ENCODE measurements at places on chromosomes 16 and 17.

DNA sequence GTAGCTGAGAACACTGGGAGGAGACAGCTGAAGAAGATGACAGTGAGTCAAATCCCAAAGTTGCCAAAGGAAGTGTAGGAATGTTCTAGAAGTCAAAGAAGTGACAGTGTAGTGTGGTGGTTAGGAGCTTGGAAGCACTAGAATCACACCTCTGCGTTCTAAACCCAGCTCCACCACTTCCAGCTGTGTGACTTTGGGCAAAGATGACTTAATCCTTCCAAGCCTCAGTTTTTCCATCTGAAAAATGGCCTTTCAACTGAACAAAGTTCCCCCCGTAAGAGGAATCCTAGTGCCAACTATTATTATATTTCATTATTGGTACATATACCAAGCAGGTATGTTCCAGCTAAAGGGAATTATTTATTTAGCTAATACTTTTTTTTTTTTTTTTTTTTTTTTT, 56.0 kb downstream of the IQCK start:
- DNase-seq = no peak

GRCh38 chr17:35612924-35613521, 25.9 kb downstream of the AP2B1 start:
- DNase-seq = no peak

DNA sequence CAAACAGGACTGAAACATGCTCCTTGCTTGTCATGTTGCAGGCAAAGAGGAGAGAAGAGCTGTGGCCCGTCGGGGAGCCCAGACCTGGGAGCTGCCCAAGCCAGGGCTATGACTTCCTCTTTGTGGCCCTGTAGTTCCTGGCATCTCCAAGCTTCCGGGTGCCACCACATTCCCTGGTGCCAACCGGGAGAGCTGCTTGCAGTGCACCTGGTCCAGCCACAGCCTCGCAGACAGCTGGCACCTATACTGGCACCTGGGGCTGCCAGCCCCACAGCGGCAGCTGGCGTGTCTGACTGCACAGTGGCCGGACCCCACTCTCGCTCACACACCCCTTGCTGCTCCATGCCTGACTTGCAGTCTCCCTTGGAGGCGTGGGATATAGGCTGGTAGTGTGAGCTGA, 37.1 kb upstream of the FOXJ1 start:
- no peak for DNase-seq

- no peak for DNase-seq
These were observed 258.4 kb downstream of the C16orf95 start for GRCh38 chr16:87058728-87059250.

DNA sequence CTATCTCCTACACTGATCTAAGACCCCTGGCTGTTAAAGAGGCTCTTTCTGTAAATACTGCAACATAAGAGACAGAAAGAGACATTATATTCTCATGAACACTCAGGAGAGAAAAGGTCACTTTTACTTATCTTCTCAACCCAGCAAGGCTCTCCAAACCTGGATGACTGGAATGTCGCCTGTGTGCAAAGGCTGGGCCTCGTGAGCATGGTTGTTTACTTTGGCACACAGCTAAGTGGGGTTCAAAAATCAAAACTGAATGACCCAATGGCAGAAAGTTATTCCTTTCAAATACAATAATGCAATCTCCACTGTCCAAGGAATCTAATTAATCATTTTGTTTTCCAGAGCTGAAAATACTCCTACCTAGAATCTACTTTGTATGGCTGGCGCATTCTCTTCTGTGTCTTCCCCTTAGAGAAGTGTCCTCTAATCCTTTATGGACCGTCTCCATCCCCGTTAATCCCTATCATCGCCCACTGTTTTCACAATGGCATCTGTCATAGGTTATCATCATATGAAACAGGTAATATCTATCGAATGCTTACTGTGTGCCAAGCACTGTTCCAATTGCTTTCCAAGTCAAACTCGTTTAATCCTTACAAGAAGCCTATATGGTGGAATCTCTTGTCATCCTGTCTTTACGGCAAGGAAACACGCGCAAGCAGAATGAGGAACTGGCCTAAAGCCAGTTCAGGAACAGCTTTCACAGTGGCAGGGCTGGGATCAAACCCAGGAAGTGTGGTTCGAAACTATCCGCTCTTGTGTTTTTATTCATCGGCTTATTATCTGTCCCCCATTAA, 1.3 kb downstream of the SLX4 start:
- no peak for DNase-seq

GRCh38 chr17:5563456-5563855, 20.9 kb downstream of the NLRP1 start:
- DNase-seq = no peak

GRCh38 chr17:30928584-30928983, 6.8 kb downstream of the ADAP2 start:
- no peak for DNase-seq
